ENCODE measurements at places on chromosomes 6 and 20. TPM values are rescaled to one million over a fixed set of nuclear protein-coding genes. Genes with fewer than 3 reads are reported as not detected.

ACAT2 gene
- 41.0 TPM for total RNA-seq

TOMM6 gene
- 52.3 TPM for total RNA-seq

BHLHE23 gene
- not detected for total RNA-seq

HSPA1A gene
- total RNA-seq, result 73.6 TPM

SLC26A8 gene
- not detected for total RNA-seq

SYNDIG1 gene
- 5.6 TPM for total RNA-seq

PDE7B gene
- 18.7 TPM for total RNA-seq

ARG1 gene
- total RNA-seq, result not detected

FKBP1C gene
- total RNA-seq, result 0.46 TPM

WFDC12 gene
- total RNA-seq, result not detected

Data from smooth muscle cell of the umbilical artery (primary cell).